Sigmoid colon (tissue), 7 donors: ENCODE measurements at places on chromosomes 11 and 22. TPM values are rescaled to one million over a fixed set of nuclear protein-coding genes. Genes with fewer than 3 reads are reported as not detected.
A peak's percentile ranks its signal among the peaks of the same experiment; 100 is the strongest.

GRCh38 chr11:19683141-19683805, 29.4 kb upstream of the NAV2 start:
- H3K4me3 ChIP-seq: no peak overlapping the region
- peak; percentile 94 for DNase-seq
- H3K27me3 ChIP-seq: no peaks in the 10 kb centered on the region
- H3K36me3 ChIP-seq: no peaks in the 10 kb centered on the region
- H3K27ac ChIP-seq: peak overlapping the region; percentile 93

DNA sequence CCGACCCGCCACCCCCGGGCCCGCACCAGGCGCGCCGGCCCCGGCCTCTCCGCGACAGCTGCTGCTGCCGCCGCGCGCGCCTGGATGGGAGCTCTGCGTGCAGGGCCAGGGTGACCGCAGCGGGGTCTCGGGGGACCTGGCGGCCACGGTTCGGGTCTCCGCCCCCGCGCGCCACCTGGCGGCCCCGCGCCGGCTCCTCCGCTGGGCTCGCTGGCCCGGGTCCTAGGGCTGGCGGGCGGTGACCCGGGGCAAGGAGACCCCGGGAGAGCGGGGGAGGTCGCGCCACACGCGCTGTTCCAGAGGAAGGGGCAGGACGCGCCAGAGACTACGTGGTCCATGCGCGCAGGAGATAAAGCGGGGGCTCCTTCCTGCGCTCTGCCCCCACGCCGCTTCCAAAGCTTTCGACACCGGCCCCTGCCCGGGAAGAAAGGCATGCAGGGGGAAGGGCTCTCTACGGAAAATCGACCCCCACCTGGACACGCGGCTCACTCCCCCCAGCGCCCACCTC, 562 bp downstream of the SHANK2 start:
- H3K27ac ChIP-seq: peak overlapping the region; percentile 33
- peak overlapping the region; percentile 53 for H3K4me3 ChIP-seq
- no peak for DNase-seq

DNA sequence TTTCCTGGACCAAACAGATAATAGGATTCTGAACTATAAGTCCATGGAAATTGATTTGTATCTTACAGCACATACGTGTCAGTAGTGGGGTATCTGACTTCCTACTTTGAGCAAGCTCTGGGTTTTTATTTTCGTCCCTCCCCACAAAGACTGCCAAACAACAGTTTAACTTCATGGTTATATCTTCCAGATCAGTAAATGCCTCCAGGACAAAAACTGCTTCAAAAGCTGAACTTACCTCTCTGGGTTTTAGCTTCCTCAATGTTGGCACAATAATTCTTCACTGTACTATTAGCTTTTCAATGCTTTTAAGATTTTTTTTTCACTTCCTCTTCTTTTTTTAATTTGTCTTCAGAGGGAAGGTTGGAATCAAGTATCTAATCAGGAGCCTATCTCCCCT, 4.2 kb upstream of the DPF2 start:
- H3K27ac ChIP-seq: peak overlapping the region; percentile 2
- H3K36me3 ChIP-seq: no peaks in the 10 kb centered on the region
- peaks cover 7% of the 10 kb centered on the region for H3K4me1 ChIP-seq
- no peaks in the 10 kb centered on the region for H3K27me3 ChIP-seq
- H3K4me3 ChIP-seq: no peak overlapping the region

The OR52I2 gene
- not detected for total RNA-seq

The OR5B21 gene
- total RNA-seq: not detected

The NEFH gene
- 3.0 TPM for total RNA-seq
